ENCODE measurements at places on chromosomes 1 and 21. TPM values are rescaled to one million over a fixed set of nuclear protein-coding genes. Genes with fewer than 3 reads are reported as not detected.

GRCh38 chr1:63266857-63267256 lies 55.5 kb upstream of the FOXD3 start:
- H3K27ac ChIP-seq: no peak overlapping the region
- no peaks in the 10 kb centered on the region for H3K27me3 ChIP-seq
- H3K4me3 ChIP-seq: no peak overlapping the region
- DNase-seq: no peak
- H3K36me3 ChIP-seq: no peaks in the 10 kb centered on the region

- H3K36me3 ChIP-seq: peaks cover 7% of the 10 kb centered on the region
- H3K27ac ChIP-seq: peak overlapping the region; percentile 79
- peak; percentile 80 for DNase-seq
- H3K4me3 ChIP-seq: peak overlapping the region; percentile 49
- H3K4me1 ChIP-seq: peaks cover 22% of the 10 kb centered on the region
Observed at GRCh38 chr1:150281221-150281757, 1.1 kb upstream of the CIART start.

GRCh38 chr1:176058686-176059085 lies 148.4 kb downstream of the COP1 start:
- peak; percentile 48 for DNase-seq
- H3K27ac ChIP-seq: no peak overlapping the region
- H3K36me3 ChIP-seq: no peaks in the 10 kb centered on the region

DNA sequence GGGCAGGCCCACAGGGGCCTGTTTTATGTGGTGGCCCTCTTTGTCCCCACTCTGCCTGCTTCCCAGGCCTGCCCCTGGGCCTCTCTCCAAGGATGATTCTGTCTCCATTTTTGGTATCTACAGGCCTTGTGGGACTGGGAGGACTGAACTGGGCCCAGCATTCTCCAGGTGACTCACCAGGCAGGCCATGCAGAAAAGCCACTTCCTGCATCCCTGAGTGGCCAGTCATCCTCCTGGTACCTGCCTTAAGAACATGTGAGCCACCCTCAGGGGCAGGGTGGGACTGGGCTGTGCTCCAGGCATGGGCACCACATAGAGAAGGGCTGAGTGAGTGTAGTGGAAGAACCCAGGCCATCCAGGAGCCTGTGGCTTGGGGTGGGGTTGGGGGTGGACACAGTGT lies 20.0 kb upstream of the BCAR3 start:
- H3K4me3 ChIP-seq: no peak overlapping the region
- H3K36me3 ChIP-seq: no peaks in the 10 kb centered on the region
- no peak for DNase-seq
- no peak overlapping the region for H3K27ac ChIP-seq
- no peaks in the 10 kb centered on the region for H3K27me3 ChIP-seq
- peaks cover 15% of the 10 kb centered on the region for H3K4me1 ChIP-seq

DNA sequence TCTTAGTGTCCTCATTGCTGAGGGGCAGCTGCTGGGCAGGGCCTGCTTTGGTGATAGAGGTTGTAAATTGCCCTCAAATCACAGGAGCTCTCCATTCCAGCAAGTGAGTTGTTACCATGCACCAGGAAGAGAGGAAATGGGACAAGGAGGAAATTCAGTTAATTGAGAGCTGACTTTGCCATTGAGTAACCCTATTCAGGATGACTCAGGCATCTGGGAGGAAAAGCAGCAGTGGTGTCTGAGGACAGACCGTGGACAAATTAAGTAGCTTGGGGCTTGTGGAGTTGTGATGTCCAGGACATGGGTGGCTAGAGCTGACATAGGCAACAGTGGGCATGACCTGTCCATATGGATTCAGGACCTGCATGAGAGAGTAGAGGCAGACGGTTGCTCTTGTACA lies 5.9 kb downstream of the ARHGEF10L start:
- no peak overlapping the region for H3K27ac ChIP-seq
- peaks cover 17% of the 10 kb centered on the region for H3K4me1 ChIP-seq
- H3K27me3 ChIP-seq: peaks cover 4% of the 10 kb centered on the region
- no peak for DNase-seq
- H3K4me3 ChIP-seq: no peak overlapping the region

- H3K4me3 ChIP-seq: no peak overlapping the region
- no peaks in the 10 kb centered on the region for H3K36me3 ChIP-seq
- H3K27me3 ChIP-seq: peaks cover 29% of the 10 kb centered on the region
Observed at GRCh38 chr1:205324781-205325180, 3.2 kb upstream of the NUAK2 start.

GRCh38 chr1:166884040-166884642 lies 8.1 kb upstream of the TADA1 start:
- peaks cover 20% of the 10 kb centered on the region for H3K27me3 ChIP-seq
- H3K36me3 ChIP-seq: no peaks in the 10 kb centered on the region

DNA sequence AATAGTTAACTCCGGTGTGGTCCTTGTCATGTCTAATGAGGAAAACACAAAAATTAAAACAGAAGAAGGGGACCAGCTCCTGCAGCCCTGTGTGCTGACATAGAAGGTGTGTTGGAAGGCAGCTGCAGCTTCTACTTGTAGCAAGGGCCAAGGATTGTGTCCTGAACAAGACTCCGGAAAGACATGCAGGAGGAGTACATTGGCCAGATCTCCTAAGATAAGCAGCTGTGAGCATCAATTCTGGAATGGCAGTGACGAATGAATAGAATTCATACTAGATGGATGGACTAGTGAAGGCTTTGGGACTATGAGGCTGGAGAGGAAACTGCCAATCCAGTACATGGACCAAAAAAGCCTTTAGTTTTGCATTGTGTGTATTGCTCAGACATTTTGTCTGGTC lies 19.3 kb downstream of the RPS6KA1 start:
- H3K4me1 ChIP-seq: no peaks in the 10 kb centered on the region
- H3K4me3 ChIP-seq: no peak overlapping the region
- no peak for DNase-seq
- H3K27me3 ChIP-seq: no peaks in the 10 kb centered on the region
- no peak overlapping the region for H3K27ac ChIP-seq

DNA sequence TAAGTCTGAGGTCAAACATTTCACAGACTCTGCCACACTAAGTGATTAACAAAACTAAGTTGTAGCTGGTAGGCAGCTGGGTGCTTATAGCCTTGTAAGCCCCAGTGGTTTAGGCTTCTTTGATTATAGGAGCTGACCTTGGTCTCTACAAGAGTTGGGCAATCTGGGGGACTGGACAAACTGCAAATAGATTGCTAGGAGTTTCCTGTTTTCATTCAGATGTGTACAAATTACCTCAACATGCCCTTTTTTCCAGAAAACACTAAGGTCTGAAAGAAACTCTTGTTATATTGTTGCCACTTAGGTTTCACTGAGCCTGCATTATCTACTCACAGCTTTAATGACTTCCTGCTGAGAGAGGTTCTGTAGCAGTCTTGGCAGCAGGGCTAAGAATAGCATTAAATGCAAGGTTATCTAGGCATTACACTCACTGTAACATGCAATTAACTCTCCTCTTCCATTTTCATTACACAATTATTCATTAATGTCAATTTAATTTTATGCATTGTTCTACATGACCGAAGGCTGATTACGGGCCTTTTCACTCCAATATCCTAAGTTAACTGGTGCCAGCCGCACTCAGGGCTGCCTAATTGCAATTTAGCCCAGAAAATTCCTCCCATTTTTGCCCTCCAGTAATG lies 314.0 kb downstream of the LMO4 start:
- no peaks in the 10 kb centered on the region for H3K27me3 ChIP-seq
- H3K36me3 ChIP-seq: no peaks in the 10 kb centered on the region
- H3K4me1 ChIP-seq: peaks cover 3% of the 10 kb centered on the region
- H3K4me3 ChIP-seq: no peak overlapping the region

DNA sequence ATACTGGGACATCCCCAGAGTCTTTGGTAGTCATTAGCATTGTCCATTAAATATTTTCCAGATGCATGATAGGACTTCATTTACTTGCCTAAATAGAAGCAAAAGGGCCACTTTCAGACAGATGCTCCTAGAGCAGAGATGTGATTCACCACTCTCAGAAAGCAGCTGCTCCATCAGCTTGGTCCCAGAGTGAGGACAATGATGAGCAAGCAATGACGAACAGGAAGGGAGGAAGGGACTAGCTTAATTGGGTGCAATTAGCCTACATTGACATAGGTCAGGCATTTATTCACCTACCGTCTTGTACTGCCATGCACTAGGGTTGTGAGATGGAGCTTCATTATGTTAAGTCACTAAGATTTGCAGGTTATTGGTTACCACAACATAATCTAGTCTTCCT lies 85.1 kb upstream of the PLXNA2 start:
- H3K27ac ChIP-seq: no peak overlapping the region
- H3K4me3 ChIP-seq: no peak overlapping the region
- peaks cover 2% of the 10 kb centered on the region for H3K27me3 ChIP-seq
- H3K4me1 ChIP-seq: no peaks in the 10 kb centered on the region

DNA sequence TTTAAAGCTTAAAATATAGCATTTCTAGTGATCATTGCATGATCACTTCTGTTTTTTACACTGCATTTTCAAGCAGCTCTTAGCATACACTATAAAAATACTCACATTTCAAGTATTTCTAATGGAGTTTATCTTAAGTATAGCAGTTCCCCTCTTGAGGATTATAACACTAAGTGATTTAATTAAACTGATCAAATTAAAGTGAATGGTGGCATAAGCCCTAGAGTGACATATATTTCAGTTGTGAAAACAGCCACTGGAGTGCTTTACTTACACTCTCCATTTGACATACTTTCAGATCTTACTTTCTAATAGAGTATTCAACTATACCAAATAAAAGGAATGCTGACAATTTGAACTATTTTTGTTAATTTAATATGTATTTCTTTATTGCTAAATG lies 623.3 kb upstream of the TMPRSS15 start:
- no peaks in the 10 kb centered on the region for H3K27me3 ChIP-seq
- H3K27ac ChIP-seq: no peak overlapping the region
- no peak overlapping the region for H3K4me3 ChIP-seq
- H3K36me3 ChIP-seq: no peaks in the 10 kb centered on the region
- no peak for DNase-seq

GRCh38 chr1:1598051-1598719 lies 1.8 kb downstream of the FNDC10 start:
- H3K27me3 ChIP-seq: peaks cover 71% of the 10 kb centered on the region
- H3K4me3 ChIP-seq: no peak overlapping the region
- H3K27ac ChIP-seq: no peak overlapping the region
- peaks cover 16% of the 10 kb centered on the region for H3K4me1 ChIP-seq

- DNase-seq: peak; percentile 7
- H3K4me3 ChIP-seq: no peak overlapping the region
- no peaks in the 10 kb centered on the region for H3K36me3 ChIP-seq
- H3K27ac ChIP-seq: no peak overlapping the region
Observed at GRCh38 chr1:31505911-31506497, 70.3 kb upstream of the TINAGL1 start.

GRCh38 chr1:230029244-230029941 lies 37.6 kb upstream of the GALNT2 start:
- no peak overlapping the region for H3K27ac ChIP-seq
- no peaks in the 10 kb centered on the region for H3K4me1 ChIP-seq
- no peaks in the 10 kb centered on the region for H3K36me3 ChIP-seq
- DNase-seq: no peak

- H3K4me3 ChIP-seq: no peak within 1 kb of the TSS
- no peak within 1 kb of the TSS for H3K27ac ChIP-seq
- no peaks in the 10 kb centered on the region for H3K36me3 ChIP-seq
- peaks cover 29% of the 10 kb centered on the region for H3K27me3 ChIP-seq
- DNase-seq: no peak
Observed at GRCh38 chr21:42071146-42071737, at the start of gene UMODL1. UMODL1 (plus strand) TSS chr21:42071317; CDS start chr21:42071317, 0 bp downstream.

Gene RNF186
- not detected for total RNA-seq

Gene ATAD3C
- 0.22 TPM for total RNA-seq

Gene POU2F1
- 6.9 TPM for total RNA-seq

Gene CRP
- total RNA-seq: not detected

Gene IFNLR1
- 0.04 TPM for total RNA-seq

Gene RBP7
- total RNA-seq: 5.7 TPM
